ENCODE measurements at places on chromosomes 7 and 10.

- DNase-seq = no peak
These were observed 72.9 kb upstream of the CAV2 start for GRCh38 chr7:116426428-116427156.

- no peak for DNase-seq
These were observed 705.7 kb upstream of the IGFBP3 start for GRCh38 chr7:46626691-46627310.

GRCh38 chr7:114856625-114857024, 65.3 kb upstream of the MDFIC start:
- no peak for DNase-seq

DNA sequence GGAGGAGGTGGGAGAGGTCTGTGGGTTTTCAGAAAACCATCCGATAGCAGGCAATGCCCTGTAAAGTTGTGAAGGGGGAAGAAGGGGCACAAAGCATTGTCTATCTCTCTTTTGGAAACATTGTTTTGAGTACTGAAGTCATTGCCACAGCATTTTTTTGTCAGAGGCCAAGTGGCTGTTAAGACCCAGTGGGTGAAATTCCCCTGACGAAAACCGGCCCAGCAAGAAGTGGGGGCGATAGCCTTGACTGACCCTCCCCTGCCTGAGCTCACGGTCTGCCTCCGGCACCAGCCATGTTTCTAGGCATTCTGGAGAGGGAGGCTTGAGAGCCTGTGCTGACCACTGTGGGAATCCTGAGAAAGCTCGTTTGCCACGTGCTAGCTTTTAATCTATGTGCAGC, 144.7 kb downstream of the RPS24 start:
- no peak for DNase-seq

- DNase-seq = no peak
These were observed 71.9 kb upstream of the STK17A start for GRCh38 chr7:43511029-43511428.

- DNase-seq = no peak
These were observed 172.9 kb downstream of the SPAG6 start for GRCh38 chr10:22518167-22518724.

GRCh38 chr10:28177944-28178637, 124.8 kb downstream of the MPP7 start:
- DNase-seq = no peak

GRCh38 chr7:16564909-16565426, 38.3 kb downstream of the LRRC72 start:
- DNase-seq = peak; percentile 18

DNA sequence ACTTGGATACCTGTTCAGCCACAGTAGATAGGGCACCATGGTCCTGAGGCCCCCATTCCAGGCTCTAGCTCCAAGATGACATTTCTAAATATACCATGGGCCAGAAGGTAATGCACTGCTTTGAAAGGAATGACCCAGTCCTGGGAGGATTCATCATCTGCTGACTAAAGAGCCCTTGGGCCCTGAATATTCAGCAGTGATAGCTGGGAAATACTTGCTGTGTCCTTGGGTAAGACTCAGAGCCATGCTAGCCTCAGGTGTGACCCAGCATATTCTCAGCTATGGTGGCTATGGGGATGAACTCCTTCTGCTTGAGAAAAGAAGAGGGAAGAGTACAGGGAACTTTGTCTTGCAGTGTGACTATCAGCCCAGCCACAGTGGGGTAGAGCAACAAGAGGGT, 21.3 kb upstream of the AGR2 start:
- no peak for DNase-seq

Data from activated CD4-positive, alpha-beta T cell treated with anti-CD3 and anti-CD28 coated beads, Interleukin-2, amount 50 U/mL, for 48 hours (primary cell).